ENCODE measurements at places on chromosomes 7 and 10.

GRCh38 chr10:35884657-35885071 is 242.6 kb upstream of the FZD8 start:
- no peak for DNase-seq

- no peak for DNase-seq
These were observed 44.3 kb upstream of the PRKAR1B start for GRCh38 chr7:771234-772004.

GRCh38 chr10:126946746-126947145 is 41.5 kb downstream of the DOCK1 start:
- no peak for DNase-seq

DNA sequence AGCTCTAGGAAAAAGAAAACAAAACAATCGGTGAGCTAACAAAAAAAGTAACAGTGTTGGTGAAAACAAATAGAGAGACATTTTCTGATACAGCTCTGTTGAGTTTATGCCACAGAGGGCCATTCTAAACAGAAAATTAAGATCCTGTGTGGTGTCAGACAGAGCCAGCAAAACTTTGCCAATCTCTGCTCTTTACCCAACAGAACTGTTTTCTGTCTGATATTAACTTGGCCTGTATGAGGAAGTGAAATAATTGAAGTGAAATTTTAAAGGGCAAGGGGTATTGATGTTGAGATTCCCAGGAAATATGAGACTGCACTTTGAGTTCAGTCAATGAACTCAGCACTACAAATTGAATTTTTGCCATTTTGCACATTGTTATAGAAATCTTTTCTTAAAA is 101.0 kb downstream of the AOAH start:
- DNase-seq, result no peak

DNA sequence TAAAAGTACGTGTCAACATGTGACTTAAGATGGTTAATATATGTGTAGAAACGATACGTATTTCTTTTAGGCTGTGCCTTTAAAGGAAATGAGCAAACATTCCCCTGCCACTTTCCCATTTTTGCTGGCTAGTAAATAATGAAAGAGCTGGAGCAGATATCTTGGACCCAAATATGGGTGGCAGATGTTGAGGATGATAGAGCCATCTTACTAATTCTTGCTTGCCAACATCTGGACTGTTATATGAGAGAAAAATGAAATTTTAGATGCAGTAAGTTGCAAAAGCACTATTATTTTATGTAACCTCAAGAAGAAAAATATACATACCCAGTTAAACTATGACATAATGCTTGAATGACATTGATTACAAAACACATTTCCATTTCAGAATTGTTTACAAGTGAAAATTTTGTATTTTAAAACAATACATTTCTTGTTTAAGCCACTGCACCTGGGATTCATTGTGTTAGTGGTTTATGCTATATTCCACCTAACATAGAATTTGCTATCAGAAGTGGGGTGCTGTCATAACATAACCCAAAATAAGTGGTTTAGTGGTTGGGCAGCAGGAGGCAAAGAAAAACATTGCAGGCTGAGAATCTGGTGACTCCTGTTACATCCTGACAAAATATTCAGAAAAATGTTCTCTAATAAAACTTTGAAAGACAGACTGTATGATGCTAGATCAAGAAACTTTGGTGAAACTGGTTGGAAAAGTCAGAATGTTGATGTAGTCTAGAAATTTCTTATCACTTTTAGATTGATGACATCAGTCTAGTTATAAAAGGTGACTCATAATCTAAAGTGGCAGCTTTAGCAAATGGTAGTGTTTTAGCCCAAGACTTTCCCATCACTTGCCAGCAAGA is 305.0 kb downstream of the PTEN start:
- DNase-seq, result no peak

- no peak for DNase-seq
These were observed 708.7 kb downstream of the PARD3 start for GRCh38 chr10:34106356-34106885.

GRCh38 chr10:95864906-95865813 is 42.6 kb upstream of the CC2D2B start:
- peak; percentile 2 for DNase-seq

GRCh38 chr10:8063128-8063908 is 8.8 kb downstream of the GATA3 start:
- DNase-seq, result no peak

- peak; percentile 67 for DNase-seq
These were observed 1.5 kb downstream of the STX1A start for GRCh38 chr7:73717991-73718405.

DNA sequence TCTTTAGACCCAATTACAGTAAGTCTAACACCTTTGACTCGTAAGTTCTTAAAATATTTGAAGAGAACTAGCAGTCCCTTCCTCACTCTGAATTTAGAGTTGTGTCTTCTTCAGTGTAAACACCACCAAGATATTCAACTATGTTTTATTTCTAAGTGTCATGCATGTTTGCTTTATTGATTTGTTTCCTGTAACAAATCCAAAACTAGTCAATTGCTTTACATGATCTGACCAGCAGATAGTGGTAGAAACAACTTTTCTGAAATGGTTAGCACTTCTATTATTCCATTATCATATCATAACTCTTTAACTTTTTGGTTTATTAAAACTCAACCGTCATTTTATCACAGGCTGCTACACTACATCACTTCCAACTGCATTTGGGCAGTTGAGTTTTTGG is 90.1 kb downstream of the INHBA start:
- no peak for DNase-seq

DNA sequence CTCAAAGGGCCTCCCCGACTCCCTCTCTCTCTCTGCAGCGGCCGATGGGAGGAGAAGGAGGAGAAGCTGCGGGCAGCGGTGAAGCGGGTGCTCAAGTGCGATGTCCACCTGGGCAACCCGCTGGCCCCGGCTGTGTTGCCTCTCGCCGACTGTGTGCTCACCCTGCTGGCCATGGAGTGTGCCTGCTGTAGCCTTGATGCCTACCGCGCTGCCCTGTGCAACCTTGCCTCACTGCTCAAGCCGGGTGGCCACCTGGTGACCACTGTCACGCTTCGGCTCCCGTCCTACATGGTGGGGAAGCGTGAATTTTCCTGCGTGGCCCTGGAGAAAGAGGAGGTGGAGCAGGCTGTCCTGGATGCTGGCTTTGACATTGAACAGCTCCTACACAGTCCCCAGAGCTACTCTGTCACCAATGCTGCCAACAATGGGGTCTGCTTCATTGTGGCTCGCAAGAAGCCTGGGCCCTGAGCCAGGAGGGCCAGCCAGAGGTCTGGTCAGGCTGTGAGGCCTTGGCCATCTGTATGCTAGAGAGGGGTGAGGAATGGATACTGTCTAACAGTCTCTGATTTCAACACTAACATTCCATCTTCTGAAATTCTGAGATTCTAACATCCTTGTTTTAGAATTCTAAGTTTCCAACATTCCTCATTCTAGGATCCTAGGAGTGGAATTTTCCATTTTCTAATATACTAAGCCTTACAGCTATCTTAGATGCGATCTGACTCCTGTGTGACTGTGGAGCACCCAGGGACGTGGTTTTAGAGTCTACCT is 3.6 kb downstream of the INMT start:
- DNase-seq, result no peak

- DNase-seq, result no peak
These were observed 16.7 kb upstream of the ZNF488 start for GRCh38 chr10:47400786-47401185.

DNA sequence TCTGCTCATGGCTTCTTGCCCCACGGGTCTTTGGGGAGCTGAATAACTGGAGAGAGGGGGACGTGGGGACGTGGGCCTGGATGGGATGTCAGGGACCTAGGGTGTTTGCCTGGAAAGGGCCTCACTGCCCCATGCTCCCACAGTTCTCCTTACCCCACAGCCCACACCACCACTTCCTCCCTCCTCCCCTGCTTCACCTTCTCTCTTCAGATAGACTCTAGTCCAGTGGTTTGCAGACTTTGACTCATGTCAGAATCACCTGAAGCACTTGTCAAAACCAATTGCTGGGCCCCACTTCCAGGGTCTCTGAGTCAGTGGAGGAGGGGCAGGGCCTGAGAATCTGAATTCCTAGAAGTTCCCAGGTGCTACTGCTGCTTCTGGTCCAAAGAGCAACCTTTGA is 327.4 kb downstream of the RPS24 start:
- DNase-seq, result no peak

- DNase-seq, result no peak
These were observed 9.2 kb downstream of the CDHR3 start for GRCh38 chr7:105972276-105972675.

DNA sequence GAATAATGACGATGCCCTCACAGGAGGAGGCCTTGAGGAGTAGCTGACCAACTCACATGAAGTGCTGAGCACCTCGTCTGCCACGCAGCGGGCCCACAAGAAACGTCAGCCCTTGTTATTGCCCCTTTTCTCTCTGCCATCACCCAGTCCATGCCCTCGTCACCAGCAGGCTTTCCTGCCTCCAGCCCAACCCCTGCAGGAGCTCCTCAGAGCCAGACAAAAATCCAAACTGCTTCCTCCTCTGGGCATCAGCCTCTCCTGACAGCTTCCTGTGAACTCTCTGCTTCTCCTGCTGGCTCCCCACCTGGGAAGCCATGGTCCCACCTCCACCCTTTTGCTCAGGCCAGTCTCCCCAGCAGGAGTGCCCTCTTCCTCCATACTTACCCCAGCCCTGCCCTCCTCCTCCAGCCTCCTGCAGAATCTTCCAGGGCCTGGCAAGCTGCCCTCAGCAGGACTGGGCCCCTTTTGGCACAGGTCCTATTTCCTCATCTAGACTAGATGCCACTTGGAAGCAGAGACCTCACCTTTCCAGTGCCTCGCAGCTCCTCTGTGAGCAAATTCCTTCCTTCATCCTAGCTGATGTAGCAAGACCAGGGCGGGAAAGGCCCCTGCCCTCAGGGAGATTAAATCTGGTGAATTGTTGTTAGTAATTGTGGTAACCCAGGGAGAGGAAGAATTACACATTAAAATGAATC is 115.1 kb downstream of the C10orf105 start:
- DNase-seq, result no peak

GRCh38 chr10:107914450-107915214 is 750.1 kb upstream of the SORCS1 start:
- no peak for DNase-seq

DNA sequence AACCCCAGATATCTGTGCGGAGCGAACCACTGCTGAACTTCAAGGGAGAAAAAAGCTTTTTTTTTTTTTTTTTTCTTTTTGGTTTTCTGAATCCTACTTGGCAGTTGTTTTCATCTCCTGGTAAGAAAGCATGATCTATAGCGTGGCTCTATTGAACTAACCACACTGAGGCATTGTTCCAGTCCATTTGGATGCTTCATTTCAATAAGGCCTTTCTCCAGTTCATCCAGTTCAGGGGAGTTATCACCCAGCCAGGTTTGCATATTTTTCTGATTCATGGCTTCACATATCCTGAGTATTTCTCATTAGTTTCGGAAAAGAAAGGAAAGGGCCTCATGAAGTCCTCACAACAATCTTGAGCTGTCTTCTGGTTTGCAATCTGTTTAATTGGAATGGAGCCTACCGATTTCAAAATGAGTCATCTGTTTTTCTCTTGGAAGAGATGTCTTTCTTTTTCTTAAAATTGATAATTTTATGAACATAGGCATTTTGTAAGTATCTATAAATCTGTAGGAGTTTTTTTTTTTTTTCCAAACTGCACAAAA is 93.1 kb upstream of the STEAP4 start:
- no peak for DNase-seq

GRCh38 chr7:135710417-135711138 is 17.4 kb downstream of the SLC13A4 start:
- DNase-seq, result no peak

All from stimulated activated CD4-positive, alpha-beta T cell treated with anti-CD3 and anti-CD28 coated beads, Interleukin-2, amount 100 ng/mL, for 4 hours (primary cell).